Heart left ventricle (tissue), 16 donors: ENCODE measurements at places on chromosomes 16 and 17.

- no peak for DNase-seq
Measured at GRCh38 chr17:74078363-74078941, 125.0 kb upstream of the RPL38 start.

GRCh38 chr16:47073223-47074155, 70.3 kb downstream of the NETO2 start:
- DNase-seq, result no peak

DNA sequence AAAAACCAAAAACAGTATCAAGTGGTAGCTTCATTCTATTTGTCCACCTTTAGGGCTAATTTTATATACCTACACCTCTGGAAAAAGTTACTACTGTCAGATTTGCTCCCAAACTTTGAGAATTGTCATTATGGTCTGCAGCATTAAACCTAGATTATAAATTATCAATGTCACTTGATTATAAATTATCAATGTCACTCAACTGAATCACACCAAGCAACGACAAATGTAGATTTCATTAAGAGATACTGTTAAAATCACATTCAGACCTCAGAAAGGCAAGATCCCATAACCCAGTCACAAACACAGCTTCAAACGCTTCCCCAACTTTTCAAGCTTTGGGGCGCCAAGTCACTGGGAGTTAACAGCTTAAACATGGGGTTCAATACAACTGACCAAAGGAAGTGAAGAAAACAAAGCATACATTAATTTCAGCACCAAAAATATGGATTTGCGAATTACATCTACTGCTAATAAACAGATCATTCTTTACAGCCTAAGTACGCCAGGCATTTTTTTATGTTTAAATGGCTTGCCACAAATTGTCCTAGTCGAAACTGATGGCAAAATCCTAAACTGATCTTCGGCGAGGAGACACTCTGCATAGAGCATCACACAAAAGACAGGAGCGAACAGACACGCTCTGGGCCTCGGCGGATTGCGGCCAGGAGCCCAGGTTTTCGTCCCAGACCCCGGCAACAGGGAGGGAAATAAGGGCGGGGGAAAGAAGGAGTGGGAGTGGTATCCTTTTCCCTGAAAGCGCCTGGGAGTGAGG, 981 bp downstream of the GLG1 start:
- no peak for DNase-seq

DNA sequence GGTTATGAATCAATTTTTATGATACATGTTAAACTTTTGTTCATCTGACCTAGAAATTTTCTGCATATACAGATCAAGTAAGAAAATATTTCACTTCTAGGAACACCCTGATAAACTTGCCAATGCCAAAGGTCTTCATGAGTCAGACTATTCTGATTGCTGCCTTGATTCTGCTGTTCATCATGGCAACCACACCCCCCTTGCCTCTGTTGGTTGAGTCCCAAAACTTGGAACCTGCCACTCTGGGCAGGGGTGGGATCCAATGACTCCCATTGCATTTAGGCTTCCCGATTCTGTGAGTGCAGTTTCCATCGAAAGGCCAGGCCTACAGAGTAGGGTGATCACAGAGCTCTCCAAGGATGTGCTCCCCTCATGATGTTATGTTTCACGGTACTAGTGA, 15.8 kb upstream of the TENT4B start:
- no peak for DNase-seq

- no peak for DNase-seq
Measured at GRCh38 chr17:28729950-28730330, 1.4 kb downstream of the NEK8 start.

DNA sequence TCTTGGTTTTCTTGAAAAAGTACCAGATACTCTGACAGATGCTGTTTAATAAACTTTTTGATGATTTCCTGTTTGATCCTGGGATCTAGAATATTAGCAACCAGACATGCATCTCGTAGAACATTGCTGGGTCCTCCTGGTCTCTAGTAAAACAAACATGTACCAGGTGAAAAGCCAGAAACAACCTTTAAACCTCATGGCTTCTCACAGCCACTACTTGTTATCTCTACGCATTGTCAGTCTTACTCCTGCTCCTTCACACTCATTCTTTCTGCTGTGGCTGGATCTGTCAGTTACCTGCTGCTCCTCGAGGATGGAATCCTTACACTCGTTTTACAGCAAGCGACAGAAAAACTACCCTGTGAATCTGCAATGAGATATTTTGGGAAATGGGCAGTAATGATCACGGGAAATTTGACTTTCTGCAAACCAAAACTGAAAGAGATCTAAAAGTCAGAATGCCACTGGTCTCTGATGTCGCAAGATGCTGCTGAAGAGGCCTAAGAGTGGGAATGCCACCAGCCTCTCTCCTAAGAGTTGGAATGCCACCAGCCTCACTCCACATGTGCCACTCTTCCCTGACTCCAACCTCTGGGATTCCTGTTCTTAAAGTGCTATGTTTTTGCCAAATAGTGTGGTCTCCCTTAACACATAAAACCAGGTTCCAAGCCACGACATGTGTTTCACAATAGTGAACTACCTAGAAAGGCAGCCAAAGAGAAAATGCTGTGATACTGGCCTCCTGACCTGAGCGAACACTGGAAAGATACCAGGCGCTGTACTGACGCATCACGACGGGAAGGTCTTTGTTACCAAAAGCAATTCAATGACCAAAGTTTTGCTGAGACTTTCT, 86.3 kb downstream of the VPS53 start:
- no peak for DNase-seq

DNA sequence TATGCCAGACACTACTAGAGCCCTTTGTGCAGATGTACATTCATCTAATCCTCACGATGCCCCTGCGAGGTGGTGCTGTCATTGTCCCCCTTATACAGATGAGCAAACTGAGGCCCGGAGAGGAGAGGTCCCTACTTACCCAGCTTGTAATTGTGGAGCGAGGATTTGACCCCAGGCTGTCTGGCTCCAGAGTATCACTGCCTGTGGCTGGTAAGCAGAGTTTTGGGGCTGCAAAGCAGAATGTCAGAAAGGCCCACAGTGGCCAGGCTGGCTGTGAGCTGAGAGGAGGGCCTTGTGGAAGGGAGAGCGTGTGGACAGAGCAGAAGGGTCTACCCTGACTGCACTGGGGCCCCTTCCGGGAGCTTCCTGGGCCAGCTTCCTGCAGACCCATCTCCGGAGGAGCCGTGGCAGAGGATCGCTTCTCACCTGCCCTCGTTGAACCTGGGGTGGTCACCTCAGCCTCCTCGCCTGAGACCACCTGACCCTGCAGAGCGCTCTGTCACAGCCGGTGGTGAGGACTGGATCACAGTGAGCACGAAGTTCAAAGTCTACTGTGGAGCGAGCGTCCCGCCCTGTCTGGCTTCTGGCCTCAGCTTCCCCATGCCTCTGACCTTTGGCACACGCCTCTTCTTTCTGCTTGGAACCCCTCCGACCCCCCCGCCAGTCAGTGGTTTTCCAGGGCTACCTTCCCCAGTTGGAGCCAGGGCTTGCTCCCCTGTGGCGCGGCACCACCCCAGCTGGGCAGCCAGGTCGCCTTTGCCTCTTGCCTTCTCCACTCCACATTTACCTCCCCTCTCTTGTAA, 12.1 kb downstream of the CMIP start:
- no peak for DNase-seq

GRCh38 chr16:52563767-52564611, 17.0 kb upstream of the TOX3 start:
- no peak for DNase-seq

DNA sequence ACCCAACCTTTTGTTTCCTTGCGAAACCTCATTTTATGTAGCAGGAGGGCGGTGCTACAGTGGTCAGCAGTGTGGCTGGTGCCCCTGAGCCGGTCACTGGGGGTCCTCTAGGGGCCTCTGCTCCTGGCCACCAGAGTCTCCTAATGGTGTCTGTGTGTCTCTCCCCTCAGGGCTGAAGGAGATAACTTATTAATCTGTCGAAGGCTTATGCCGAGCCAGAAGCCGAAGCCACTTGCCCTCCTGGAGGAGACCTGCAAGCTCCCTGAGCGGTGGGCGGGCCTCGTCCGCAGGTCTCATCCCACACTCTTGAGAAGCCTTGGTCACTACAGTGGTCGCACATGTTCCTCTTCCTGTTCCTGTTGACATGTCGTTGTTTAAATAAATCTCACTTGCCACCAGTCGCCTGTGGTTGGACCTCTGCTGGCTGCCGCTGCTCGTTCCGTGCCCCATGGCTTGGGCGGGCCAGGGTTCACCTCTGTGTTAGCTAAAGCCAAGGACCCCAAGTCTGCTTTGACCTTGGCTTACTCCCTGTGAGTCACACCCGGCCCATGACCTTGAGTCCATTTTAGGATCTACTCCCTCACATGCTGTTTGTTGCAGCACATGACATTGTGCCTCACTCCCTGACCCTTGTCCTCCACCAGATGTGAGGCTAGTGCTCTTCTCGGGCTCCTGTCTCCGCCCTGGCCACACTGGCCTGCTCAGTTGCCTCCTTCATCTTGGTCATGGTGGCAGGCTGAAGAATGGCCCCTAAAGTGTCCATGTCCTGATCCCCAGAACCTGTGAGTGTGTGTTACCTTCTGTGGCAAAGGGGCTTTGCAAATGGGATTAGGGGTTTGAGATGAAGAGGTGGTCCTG, 38.7 kb upstream of the AQP8 start:
- no peak for DNase-seq

GRCh38 chr17:68612209-68612922, 11.2 kb upstream of the FAM20A start:
- DNase-seq, result no peak

DNA sequence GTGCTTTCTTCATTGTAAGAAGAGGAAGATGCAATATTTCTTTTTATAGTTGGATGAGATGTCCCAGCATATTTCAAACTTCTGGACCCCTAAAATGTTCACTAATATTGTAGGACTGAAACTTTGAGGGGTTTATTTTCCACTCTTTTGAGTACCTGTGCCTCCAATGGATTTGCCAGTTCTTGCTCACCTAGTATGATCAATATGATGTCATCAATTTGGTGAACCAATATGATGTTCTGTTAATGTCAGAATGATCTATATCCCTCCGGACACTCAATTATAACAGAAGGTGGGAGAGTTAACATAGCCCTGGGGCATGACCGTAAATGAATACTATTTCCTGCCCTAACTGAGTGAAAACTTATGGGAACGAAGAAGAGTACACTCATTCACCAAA, 178.3 kb downstream of the CBLN1 start:
- no peak for DNase-seq

DNA sequence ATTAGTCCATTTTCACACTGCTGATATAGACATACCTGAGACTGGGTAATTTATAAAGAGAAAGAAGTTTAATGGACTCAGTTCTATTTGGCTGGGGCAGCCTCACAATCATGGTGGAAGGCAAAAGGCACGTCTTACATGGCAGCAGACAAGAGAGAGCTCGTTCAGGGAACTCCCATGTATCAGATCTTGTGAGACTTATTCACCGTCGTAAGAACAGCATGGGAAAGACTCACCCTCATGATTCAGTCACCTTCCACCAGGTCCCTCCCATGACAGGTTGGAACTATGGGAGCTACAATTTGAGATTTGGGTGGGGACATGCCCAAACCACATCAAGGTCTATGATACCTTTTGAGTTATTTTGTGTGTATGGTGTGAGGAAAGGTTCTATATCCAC, 66.9 kb downstream of the METRNL start:
- DNase-seq, result no peak

- DNase-seq, result peak; percentile 77
Measured at GRCh38 chr17:27379888-27380533, 76.2 kb upstream of the KSR1 start.

DNA sequence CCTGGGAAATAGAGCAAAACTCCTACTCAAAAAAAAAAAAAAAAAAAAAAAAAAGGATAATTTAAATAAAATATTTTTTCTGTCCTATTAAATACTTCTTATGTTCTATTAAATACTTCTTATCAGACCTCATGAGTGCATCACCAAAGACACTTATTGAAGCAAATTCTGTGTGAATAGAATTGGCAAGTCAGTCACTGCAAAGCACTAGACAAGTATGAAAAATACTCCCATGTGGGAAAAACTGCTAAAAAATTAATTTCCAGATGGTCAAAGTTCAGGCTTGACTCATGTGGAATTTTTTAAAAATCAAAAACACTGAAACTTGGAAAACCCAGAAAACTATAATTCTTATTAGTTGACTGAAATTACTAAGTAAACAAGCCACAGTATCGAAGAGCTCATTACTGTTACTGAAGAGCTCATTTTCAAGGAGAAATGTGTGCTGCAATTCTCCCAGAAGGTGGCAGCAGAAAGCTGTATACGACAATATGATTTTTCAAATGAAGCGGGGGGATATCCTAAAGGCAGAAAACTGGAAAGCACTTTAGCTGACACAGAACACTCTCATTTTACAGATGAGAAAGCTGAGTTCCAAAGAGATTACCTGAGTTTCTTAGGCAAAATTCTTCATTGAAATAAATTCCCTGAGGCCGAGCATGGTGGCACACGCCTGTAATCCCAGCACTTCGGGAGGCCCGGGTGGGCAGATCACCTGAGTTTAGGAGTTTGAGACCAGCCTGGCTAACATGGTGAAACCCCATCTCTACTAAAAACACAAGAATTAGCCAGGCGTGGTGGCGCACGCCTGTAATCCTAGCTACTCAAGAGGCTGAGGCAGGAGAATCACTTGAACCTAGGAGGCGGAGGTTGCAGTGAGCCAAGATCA, 15.9 kb upstream of the FBXO47 start:
- peak; percentile 42 for DNase-seq

- DNase-seq, result no peak
Measured at GRCh38 chr16:49838441-49839016, 17.4 kb downstream of the ZNF423 start.

DNA sequence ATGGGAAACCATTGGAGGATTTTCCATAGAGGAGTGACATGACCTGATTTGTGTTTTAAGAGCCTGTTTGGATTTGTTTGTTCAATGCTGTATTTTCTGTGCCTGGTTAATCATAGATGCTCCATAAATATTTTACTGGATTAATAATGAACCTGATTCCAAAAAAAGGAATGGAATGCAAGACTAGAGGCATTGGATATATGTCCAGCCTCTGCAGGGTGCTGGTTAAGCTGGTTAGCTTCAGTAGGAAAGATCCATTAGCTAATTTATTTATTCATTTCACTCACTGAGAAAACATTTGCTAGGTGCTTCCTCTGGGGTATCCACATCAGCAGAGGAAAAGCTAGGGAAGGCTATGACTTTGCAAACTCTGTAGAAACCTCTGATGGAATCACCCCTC, 57.7 kb downstream of the SHISA9 start:
- DNase-seq, result no peak

DNA sequence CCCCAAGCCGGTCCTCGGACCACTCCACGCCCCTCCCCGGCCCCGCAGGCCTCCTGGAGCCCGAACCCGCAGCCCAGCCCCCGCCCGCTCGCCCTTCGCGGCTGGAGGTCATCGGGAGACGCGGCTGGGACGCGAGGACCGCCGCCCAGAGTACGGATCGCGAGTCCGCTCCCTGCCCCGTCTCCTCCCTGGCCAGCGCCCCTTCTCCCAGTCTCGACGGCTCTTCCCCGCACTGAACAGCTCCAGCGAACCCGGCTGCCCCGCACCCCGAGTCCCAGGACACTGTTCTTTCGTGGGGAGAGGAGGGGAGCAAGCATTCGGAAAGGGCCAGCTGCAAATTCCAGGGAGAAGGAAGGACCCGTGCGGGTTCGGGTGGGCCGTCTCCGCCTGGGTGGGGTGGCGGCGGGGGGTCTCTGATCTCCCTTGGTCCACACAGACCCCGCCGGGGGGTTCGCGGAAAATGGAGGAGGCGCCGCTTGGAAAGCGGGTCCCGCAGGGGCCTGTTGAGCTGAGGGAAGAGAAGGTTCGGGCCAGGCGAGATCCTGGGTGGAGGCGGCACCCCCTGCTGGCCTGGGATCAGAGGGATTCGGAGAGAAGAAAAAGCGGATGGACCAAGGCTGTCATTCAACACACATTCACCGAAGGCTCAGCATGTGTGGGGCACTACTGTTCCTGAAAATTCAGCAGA, 632 bp upstream of the RTN4RL1 start:
- peak; percentile 75 for DNase-seq

- DNase-seq, result no peak
Measured at GRCh38 chr17:77098884-77099545, 41.8 kb upstream of the SEC14L1 start.
